ENCODE measurements at places on chromosomes 7 and 10.

DNA sequence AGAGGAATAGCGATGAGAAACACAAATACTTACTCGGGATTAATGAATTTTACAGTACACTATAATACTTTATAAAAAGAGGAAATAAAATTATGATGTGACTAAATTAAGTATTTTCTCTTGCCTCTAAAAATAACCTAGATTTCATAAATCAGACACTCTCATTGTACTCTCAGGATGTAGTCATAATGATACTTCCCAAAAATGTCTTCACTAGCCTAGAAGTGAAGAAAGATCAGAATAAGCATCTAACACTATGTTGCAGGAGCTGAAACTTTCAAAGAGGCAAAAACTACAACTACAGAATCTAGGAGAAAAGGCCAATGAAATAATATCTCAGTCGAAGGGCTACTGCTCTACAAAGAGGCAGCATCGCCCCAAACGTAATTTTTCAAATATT, 49.4 kb downstream of the DNAJC1 start:
- DNase-seq, result no peak

- no peak for DNase-seq
Measured at GRCh38 chr10:89302625-89303024, 779 bp downstream of the IFIT2 start.

DNA sequence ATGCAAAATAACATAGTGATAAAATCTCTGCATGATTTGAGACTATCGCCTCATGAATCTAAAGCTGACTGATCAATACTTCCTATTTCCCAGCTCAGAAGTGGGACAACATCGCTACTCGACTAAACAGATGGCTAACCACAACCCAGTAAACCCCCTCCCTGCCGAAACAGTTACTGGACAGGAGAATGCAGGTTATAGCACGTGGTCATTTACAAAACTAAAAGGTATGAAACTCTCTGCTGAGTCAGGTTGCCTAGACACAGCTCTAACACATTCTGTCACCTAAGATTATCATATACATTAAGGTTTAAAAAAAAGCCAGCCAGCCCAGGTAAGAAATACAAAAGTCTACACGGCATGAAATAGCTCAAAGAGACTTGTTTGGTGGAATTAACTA, 64.0 kb downstream of the CTBP2 start:
- DNase-seq, result no peak

DNA sequence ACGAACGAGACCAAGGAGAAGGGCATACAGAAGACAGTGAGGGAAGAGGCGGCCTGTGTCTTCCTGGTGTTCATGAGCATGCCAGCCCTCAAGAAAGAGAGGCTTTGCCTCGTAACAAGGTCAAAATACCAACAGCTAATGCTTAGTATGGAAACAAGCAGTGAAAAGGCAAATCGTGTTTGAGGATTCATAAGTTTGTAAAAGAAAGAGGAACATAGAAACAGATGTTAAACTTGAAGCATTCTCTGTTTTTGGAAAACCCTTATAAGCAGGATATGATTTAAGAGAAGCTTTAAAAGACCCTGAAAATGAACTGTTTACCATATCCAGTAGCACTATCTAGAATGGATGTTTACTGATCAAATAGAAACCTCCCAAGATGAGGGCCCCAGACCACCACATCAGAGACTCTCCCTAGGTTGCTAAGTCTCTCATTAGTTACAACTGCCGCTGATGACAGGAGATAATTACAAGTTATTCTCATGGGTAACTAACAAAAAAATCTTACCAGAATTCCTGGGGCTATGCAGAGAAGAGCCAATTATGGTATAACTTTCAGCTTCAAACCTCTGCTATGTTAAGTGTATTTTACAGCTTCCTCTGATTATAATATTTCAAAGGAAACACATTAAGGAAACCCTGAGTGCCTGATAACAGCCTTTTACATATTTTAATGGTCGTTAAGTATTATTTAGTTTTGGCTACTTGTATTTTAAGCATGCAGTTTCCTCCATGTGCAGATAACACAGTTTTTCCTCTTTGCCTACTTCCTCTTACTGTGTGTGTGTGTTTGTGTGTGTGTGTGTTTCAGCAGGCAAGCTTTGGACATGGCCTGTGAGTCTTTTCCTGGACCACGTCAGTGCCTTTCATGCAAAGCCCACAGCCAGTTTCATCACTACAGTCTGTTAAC, 17.9 kb downstream of the JCAD start:
- DNase-seq, result no peak

DNA sequence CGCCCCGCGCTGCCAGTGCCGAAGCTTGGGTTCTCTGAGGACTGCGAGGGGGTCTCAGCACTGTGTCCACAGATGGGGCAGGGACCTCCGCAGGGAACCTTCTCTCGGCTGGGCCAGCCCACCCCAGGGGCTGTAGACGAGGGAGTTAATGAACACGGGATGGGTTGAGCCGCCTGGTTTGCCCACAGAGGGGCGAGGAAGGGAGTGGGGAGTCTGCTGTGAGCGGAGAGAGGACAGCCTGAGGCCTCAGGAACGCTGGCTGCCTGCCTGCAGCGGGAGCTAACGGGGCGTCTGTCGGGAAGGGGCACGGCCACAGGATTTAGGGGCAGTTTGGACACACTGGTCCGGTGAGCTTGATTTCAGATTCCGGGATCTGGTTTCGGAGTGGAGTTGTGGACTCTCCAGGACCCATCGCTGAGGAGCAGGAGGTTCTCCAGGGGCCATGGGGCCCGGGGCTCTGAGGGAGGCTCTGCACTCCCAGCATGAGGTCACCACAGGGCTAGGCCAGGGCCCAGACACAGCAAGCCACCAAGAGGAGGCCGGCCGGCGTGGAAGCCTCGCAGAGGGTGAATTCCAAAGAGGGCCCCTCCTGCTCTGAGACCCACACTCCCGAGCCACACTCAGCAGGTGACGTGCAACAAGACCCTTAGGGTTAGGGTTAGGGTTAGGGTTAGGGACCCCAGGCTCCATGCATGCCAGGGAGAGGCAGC, 19.0 kb upstream of the FAM20C start:
- DNase-seq, result peak; percentile 6

GRCh38 chr10:75744261-75744660, 312.8 kb downstream of the LRMDA start:
- no peak for DNase-seq
